AG09309 (cell line): ENCODE measurements at places on chromosomes 16 and 17.

DNA sequence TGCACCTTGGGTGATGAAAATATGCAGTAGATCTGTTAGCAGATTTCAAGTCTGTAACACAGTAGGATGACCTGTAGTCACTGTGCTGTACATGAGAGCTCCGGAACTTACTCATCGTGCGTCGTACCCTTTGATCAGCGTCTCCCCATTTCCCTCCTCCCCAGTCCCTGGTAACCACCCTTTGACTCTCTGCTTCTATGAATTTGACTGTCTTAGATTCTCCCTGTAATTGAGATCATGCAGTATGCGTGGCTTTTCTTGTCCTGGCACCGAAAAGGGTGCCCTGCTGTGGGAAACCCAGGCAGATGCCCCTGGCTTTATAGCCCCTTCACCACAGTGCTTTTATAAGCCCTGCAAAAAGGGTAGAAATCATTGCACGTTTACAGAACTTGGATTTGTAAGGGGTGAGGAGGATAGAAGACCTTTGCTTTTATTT lies 20.5 kb downstream of the CLEC16A start:
- no peak for DNase-seq

GRCh38 chr16:75576384-75576811 lies 10.2 kb downstream of the GABARAPL2 start:
- no peak for DNase-seq

DNA sequence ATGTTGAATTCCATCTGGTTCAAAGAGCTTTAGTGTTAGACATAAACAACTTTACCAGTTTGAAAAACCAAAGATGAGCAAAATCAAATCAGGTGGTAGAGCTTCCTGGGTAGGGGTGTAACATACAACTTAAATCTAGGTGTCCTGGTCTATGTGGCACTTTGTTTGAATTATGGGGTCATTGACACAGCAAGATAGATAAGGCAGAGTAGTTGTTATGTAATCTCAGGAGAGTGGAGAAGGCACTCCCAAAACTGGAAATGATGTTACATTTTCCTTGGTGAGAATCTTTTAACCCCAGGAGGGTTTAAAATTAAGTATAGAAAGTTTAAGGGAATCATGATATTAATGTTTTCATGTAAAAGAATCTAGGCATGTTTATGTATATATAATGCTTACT lies 31.9 kb downstream of the CCDC42 start:
- DNase-seq, result no peak

- DNase-seq, result no peak
Measured at GRCh38 chr17:73142872-73143381, 21.9 kb upstream of the SSTR2 start.

DNA sequence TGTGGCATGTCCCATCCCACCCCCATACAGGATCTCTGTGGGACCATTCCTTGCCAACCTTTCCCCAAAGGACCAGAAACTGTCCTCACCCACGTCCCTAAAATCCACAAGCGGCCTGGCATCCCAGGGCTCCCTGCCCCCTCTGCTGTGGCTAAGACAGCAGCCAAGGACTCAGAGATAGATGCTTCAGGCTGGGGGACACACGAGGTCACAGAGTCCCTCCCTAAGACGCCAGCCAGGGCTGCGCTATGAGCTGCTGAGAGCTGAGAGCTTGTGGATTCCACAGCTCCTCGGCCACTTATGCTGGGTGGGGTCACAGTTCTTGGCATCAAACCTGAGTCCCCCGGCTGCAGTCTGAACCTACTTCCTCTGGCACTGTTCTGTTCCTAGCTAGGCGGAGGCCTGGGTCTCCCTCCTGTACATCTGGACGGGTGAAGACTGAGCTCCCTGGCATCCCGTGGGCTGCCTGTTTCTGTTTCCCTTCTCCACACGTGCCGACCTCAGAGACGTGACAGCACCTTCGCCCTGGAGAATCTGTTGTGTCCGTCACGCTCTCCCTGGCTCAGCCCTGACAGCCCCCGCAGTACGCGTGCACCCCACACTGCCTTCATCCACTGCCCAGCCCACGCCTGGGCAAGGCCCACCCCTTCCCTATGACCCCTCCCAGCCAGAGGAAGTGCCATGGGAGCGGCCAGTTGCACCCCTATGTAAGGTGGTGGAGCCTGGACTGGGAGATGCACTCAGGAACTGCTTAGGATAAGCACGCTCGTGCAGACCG lies 61.2 kb downstream of the ENGASE start:
- no peak for DNase-seq

DNA sequence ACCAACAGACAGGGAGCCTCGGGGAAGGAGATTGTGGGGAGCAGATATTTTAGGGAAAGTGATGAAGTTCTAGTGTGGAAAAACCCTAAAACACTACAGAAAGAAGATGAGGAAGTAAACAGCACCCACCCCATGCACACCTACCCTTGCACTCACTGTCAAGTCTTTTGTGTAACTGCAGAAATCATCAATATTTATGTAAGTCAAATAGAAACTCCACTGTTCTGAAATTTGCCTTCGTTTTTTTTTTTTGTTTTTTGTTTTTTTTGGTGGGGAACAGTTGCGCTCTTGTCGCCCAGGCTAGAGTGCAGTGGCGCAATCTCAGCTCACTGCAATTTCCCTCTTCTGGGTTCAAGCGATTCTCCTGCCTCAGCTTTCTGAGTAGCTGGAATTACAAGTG lies 273.4 kb downstream of the CPPED1 start:
- no peak for DNase-seq

- no peak for DNase-seq
Measured at GRCh38 chr16:70478912-70479341, 24.5 kb downstream of the FCSK start.

GRCh38 chr16:15599303-15600070 lies 43.5 kb downstream of the MARF1 start:
- DNase-seq, result no peak

DNA sequence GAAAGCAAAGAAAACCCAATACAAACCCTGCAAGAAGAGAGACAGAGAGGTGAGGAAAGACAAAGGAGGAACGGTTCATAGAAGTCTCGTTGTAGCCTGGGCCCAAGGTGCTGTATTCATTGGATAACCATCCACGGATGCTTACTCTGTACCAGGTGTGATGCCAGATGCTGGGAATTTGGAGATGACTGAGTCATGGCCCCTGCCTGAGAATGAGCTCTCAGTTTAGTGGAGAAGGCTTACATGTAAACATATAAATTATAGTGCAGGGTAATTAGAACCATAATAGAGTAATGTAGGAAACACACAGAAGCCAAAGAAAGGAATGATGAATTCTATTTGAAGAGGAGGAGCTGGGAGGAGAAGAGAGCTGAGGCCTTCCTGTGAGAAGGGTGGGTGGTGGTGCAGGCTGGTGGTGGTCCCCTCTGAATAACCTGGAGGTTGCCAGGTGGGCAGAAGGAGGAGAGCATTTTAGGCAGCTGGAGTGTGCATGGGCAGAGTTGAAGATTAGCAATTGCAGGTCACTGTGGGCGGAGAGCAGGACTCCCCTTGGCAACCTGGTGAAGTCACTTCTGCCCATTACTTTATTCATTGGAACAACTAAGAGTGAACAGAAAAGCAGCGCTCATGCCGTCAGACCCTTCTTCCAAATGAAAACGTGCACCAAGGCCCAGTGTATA lies 7.7 kb upstream of the ZG16 start:
- DNase-seq, result no peak

GRCh38 chr16:20814784-20815183 lies 8.5 kb downstream of the REXO5 start:
- no peak for DNase-seq

GRCh38 chr16:85083051-85083639 lies 29.1 kb downstream of the CIBAR2 start:
- DNase-seq, result no peak
